ENCODE measurements at places on chromosomes 3 and 15.

DNA sequence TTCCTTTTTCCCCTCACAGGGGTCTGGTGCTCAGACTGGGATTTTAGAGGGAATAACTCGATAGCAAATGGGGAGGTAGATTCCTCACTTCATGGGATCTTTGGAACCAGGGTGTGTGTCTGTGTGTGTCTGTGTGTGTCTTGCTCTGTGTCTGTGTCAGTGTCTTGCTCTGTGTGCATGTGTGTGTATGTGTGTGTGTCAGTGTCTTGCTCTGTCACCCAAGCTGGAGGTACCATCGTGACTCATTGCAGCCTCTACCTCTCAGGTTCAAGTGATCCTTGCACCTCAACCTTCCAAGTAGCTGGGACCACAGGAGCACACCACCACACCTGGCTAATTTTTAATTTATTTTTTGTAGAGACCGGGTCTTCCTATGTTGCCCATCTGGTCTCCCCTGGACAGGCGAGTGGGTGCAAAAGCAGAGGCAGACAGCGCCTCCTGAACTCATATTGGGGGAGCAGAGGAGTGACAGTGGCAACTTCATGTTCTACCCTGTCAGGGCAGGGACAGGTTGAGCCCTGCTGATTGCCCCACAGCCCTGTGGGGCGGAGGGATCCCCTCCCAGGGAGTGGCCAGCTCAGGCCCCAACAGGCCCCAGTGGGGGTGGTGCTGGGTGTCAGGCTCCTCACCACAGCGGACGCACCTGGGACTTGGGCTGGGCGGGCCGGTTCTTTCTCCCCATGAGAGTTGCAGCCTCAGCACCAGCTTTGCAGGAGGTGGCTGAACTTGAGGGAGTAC lies 10.4 kb upstream of the SEMA4B start:
- DNase-seq, result no peak

DNA sequence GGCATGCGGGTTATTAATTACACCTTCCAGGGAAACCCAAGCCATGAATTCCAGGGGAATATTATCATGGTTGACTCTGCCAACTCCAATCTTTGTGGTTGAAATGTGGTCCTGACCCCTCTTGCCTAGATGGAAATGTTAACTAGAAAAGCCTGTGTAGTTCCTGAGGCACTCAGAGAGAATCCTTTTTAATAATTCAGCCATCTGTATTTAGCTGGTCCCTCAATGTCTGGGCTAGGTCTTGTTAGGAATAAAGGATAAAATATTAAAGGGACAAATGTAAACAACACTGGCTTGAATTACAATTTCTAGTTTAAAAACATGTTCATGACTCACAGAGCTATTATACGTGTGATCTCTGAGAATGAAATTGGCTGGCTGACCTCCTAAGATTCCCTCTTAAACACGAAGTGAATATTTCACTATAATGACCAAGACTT lies 435.2 kb upstream of the SUCLG2 start:
- no peak for DNase-seq

DNA sequence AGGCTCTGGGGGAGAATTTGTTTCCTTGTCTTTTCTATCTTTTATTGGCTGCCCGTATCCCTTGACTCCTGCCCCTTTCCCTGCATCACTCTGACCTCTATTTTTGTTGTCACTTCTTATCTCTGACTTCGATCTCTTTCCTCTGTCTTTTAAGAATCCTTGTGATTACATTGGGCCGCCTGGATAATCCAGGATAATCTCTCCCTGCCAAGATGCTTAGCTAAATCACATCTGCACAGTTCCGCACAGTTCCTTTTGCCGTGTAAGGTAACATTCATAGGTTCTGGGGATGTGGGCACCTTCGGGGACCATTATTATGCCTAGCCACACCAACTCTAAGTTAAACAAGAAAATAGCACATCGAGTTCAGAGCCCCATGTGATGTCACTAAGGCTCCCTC lies 103.0 kb upstream of the DPPA4 start:
- DNase-seq, result no peak

DNA sequence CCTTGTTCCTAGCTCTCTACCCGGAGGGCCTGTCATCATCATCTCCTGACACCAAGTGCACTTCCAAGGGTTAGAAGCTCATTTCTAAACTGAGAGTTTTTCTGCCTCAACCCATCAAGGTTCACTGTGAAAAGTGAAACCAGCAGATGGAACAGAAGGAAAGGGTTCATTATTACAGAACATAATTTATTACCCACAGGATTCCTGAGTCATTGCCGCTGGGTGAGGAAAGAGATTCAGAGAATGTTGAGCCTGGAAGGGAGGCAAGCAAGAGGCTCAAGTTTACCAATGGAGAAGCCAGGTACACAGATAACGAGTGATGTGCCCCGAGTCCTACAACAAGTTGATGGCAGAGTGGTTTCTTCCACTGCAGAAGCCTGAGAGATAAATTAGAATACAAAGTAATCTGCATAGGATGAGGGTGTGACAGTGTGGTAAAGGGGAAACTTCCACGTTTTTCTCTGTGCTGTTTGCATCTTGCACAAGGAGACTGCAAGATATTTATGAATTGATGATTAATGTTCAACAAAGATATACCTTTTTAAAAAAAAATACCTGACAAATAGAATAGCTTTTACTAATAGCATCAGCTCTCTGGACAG lies 80.5 kb upstream of the SETMAR start:
- no peak for DNase-seq

All from cortex of kidney (tissue), 1 donor.